Non-pigmented ciliary epithelial cell (primary cell): ENCODE measurements at places on chromosomes 5 and 9.
A peak's percentile ranks its signal among the peaks of the same experiment; 100 is the strongest.

- no peak for DNase-seq
Measured at GRCh38 chr9:5361326-5362010, 21.8 kb upstream of the RLN1 start.

DNA sequence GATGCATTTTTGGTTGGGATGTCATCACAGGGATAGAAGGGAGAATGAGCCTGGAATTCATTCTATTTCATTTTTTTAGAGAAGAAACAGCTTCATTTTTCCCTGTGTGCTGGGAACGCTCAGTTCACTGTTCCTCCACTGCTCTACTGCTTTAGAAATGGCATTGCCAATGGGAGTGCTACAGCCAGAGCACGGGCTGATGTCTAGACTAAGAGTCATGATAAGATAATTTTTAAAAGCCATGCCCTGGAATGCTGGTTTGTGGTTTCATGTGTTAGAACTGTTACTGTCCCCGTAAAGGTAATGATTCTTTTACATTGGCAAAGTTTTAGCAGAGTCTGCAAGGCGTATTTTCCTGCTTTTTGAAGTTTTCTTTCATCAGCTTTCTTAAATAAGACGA lies 119.6 kb downstream of the SEMA6A start:
- DNase-seq: peak; percentile 27

GRCh38 chr5:149063017-149063687 lies at the start of gene SH3TC2:
Gene SH3TC2 (minus strand): TSS chr5:149063062. CDS start chr5:149063022, 40 bp downstream.
- no peak for DNase-seq

DNA sequence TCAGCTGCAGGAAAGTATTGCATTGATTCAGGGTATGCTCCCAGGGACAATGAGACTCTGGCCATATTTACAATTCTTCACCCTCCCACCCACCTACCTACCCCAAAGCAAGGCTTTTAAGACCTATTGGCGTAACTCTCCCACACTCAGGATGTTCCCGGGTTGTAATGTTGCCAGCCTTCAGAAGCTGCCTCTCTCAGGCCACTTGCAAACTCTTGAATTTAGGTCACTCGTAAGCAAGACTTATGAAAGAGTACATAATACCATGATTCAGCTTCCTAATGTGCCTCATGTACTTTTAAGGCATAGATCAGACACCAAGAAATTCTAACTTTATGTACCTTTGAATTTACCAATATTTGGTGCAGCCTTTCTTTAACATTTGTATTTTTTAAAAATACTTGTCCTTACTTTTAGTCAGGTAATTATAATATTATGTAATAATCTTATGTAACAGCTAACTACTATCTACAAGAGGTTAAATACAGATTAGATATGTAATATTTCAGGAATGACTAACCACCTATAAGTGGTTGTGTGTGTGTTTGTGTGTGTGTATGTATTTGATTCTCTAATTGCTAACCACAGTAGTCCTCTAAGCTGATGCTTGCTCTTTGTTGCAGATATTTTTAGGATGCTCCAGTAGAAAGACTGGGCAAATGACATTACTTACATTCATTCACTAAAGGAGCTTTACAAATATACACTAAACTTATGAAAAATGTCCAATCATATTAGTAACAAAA lies 630.5 kb upstream of the MEF2C start:
- no peak for DNase-seq

DNA sequence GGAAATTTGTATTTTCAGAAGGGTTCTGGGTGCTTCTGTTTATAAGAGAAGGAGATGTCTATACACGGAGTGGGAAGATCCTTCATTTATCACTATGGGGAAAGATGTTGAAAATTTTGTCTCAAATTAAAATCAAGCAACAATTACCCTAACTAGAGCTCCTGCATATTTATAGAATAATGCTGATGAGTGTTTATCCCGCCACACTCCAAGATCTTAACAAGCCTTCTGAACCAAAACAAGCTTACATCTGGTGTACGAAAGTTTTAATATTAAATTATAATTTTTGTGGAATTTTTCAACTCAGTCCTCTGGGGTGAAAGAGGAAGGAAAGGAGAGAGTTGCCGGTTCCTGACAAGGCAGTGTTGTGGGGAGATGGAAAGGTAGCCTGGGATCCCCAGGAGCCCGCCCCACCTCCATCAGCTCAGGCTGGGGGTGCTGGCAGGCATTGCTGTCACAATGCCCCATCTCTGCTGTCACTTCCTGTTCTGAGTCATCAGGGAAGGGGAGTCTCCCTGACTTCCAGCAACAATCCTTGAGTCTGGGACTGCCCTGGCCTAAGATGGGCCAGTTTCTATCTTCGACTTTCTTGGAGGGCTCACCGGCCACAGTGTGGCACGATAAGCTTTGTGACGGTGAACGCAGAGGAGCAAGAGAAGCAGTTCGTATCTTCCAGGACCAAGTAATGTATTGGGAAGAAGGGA lies 64.5 kb downstream of the ERAP1 start:
- no peak for DNase-seq

GRCh38 chr9:98545021-98545420 lies 163.7 kb downstream of the GABBR2 start:
- no peak for DNase-seq

DNA sequence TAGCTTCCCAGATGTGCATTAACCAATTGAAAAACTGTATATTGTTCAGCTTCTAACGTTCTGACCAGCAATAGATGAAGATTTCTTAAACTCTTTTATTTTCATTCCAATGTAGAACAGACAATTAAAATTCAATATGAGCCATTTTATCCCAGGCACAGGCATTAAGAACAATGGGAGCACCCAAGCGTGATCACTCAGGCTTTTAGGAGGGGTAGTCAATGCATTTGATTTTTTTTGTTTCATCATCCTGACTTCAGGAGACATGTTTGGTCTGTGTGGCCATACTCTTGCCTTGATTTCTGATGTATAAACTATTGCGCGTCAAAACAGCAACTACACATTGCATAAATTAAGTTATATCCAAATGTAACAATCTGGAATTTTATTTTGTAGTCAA lies 653.0 kb upstream of the RORB start:
- DNase-seq: no peak

DNA sequence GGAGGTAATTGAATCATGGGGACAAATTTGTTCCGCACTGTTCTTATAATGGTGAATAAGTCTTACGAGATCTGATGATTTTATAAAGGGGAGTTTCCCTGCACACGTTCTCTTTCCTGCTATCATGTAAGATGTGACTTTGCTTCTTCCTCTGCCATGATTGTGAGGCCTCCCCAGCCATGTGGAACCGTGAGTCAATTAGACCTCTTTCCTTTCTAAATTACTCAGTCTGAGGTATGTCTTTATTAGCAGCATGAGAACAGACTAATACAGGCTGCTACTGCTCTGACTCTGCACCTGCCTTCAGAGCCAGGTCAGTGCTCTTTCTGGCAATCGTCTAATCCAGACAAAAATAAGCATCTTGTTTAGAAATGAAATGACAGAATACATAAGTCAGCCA lies 479.2 kb upstream of the TUSC1 start:
- DNase-seq: no peak

GRCh38 chr5:32531885-32532520 lies 53.4 kb upstream of the SUB1 start:
- no peak for DNase-seq

DNA sequence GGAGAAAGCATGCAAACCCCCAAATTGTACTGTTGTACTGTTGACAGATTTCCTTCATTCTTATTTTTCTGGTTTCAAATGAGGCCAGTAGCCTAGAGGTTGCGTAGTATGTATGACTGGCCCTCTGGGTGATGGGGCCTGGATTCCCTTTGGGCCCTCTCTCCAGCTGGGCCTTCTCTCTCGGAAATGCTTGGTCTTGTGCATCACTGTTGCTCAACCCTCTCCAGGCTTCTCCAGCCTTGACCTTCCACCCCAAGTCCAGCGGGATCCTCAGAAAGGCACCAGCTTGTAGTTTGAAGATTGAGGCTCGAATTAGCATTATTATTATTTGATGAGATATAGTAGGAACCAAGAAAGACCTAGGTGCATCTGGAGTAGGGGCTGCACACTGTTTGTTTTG lies 87.0 kb downstream of the ANGPTL2 start:
- DNase-seq: no peak

- DNase-seq: no peak
Measured at GRCh38 chr9:20048437-20048836, 259.6 kb upstream of the SLC24A2 start.

DNA sequence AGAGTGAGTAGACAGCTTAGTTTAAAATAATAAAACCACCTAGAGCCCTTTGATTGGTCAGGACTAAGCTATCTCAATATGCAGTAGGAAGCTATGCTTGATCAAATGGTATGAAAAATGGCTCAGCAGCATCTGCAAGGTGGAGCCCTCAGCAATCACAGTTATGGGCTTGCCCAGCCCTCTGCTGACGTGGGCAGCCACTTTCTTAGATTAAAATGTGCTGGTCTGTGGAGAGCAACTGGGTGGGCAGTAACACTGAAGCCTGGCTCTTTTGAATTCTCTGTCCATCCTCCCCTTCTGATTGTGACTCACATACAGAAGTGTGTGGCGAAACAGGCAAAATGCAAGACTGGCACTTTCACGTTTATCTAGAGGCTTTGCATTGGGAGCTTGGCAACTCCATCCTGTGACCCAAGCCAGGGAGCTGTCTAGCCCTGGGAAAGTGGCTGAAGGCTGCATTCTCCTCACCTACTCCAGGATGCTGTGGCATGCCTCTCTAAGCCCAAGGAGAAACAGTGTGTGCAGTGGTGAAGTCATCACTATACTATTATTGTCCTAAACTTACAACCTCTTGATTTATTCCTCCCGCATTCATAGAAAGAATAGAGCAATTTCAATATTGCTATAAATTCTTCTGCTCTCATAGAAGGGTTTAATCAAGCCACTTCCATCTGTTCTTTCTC lies 61.1 kb downstream of the MED10 start:
- no peak for DNase-seq

DNA sequence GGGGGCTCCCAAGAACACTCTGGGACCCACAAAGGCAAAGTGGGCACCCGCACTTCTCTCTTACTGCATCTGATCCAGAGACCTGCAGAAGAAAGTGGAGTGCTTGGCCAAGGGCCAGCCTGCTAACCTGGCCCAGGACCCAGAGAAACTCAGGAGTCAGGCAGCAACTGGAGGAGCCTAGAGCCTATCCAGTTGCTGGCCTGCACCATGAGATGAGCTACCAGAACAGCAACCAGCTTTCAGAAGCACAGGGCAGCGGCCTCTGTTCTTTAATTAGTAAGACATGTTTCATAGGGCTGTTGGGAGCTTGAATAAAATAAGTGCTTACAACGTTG lies 298.3 kb downstream of the GADD45G start:
- no peak for DNase-seq

DNA sequence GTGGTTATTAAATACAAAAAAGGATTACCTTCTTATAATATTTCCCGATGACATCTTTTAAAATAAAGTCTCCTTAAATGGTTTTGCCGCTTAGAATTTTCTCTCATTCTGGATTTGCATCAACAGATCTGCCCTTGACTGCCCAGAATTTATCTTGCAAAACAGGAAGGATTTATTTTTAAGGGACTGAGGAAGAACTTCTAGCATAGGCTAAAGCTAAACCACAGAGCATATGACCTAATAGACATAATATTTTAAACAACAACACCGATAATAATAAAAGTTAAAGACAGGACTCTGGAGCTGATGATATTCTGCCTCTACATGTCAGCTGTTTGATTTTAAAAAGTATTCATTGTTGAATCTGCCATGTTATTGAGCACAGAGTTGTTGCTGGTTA lies 145.3 kb upstream of the ADCY2 start:
- no peak for DNase-seq

DNA sequence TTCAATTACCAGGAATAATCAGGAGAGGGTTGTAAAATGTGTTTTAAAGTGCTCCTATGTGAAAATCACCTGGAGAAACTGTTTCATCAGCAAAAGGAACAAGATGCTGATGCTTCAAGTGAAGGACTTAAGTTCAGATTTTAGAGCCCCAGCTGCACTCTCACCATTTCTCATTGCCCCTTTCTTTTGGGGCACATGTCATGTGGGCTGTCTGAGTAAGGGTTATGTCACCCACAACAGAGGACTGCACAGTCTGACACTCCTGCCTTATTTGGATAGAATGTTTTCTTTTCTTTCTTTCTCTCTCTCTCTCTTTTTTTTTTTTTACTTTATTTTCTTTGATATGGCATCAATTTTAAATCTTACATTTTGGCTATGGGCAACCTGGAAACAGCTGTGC lies 204.1 kb upstream of the EFNA5 start:
- no peak for DNase-seq

- DNase-seq: no peak
Measured at GRCh38 chr5:124462751-124463150, 283.7 kb downstream of the ZNF608 start.

DNA sequence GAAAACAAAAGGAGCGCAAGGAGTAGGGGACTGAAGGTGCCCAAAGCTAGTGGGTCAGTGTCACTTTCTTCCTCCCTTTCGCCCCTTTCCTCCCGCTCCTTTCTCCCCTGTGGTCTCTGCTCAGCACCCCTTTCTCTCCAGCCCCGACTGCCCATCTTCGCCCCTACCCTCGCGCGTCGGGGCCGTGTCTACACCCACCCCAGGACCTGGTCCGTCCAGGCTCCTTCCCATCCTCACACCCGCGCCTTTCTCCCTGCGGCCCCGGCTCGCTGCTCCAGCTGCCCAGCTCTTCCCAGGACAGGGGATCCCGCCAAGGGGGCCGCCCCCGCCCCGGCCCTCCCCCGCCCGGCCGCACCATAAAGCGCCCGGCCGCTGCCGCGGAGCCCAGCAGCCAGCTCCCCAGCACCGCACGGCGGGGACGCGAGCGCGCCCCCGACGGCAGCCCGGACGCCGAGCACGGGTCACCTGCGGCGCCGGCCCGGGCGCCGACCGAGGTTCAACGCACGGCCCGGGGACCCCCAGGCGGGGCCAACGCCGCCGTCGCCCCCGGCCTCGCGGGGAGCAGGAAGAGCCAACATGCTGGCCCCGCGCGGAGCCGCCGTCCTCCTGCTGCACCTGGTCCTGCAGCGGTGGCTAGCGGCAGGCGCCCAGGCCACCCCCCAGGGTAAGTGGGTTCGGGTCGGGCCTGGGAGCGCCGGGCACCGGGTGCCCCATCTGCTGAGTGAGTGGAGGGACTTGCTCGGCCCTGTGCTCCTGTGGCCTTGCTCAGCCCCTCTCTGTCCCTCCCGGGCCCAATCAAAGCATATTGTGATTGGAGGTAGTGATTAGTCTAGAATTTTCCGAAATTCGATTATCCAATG lies at the start of gene THBS4:
THBS4 (plus strand) TSS at position 387 of the 860 bp plus-strand sequence; CDS start at position 577, 190 bp downstream.
- DNase-seq: no peak

- no peak for DNase-seq
Measured at GRCh38 chr9:114779352-114779845, 26.4 kb downstream of the TNFSF15 start.
